ENCODE measurements at places on chromosomes 7 and 10. TPM values are rescaled to one million over a fixed set of nuclear protein-coding genes. Genes with fewer than 3 reads are reported as not detected.

DNA sequence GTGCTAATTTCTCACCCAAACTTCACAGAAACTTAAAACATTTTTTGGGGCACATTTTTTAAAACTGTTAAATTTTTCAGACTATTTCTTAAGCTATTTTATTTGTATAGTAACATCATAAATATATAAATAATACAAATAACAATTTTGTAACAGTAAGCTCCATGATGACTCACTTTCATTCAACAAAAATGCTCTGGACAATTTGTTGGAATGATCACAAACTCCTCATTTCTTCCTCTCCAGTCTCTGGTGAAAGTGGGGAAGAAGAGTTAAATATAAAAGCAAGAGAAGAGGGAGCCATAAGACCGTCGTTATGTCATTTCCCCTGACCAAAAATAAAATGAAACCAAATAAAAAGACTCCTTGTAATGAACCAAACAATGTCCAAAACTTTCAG, 162.4 kb downstream of the AGMO start:
- no peak for DNase-seq

- DNase-seq = no peak
Measured at GRCh38 chr10:10489805-10490571, 527.7 kb upstream of the CELF2 start.

GRCh38 chr7:139762886-139763285, 14.9 kb downstream of the HIPK2 start:
- no peak for DNase-seq

GRCh38 chr10:514137-514671, 175.3 kb downstream of the DIP2C start:
- peak; percentile 43 for DNase-seq

- DNase-seq = no peak
Measured at GRCh38 chr10:6582298-6582697, 2.2 kb upstream of the PRKCQ start.

GRCh38 chr10:21145751-21146435, 248.8 kb upstream of the NEBL start:
- peak; percentile 32 for DNase-seq

DNA sequence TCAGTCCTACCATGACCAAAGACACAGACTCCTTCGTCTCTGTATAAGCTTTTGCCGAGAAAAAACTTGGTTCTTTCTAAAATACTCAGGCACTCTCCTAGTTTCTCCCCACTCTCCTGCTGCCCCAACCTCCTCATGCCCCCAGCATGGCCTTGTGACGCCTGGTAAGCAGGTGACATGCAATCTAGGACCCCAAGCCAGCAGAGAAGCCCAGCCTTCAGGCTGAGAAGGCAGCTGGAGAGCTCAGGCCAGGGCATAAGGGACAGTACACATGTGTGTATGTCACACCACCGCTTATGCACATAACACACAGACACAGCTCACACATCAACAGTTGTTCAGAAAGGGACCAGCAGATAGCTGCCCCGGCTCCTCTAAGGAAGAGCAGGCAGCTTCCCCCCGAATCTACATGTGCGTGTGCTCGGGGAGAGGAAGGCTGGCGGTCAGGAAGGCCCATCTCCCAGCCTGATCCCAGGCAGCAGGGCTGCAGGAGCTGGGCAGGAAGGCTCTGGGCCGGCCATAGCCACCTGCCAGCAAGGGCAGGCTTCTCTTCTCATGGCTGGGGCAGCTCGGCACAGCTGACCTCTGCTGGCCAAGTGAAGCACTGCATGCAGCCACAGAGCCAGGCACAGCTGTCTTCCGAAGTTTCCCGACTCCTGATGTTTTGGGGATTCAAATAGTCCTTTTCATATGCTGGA, 8.5 kb downstream of the DDX56 start:
- peak; percentile 86 for DNase-seq

Gene OR6B1
- not detected for total RNA-seq

Gene ABCB4
- total RNA-seq = 0.85 TPM

Gene TNRC18
- 44.3 TPM for total RNA-seq

Gene PRSS37
- not detected for total RNA-seq

Gene ASZ1
- not detected for total RNA-seq

Gene GNGT1
- not detected for total RNA-seq

All from H7 (cell line).